ENCODE measurements at places on chromosomes 11 and 22.

DNA sequence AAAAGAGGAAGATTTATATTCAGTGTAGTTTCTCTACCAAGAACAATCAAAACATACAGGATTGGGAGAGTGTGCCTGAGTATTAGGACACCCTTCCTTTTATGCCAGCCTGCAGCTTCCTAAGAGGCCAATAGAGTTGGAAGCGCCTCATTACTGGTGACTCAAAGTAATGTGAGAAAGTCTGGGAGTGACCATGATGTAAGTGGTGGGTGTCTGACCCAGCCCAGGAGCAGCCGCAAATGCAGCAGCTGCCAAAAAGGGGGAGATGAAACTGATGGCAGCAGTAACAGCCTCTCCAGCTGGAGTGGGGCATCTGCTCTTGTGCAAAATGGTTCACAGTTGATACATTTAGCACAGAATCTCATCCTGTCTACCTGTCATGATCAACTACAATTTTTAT lies 62.0 kb downstream of the ZNF280B start:
- no peak for DNase-seq

DNA sequence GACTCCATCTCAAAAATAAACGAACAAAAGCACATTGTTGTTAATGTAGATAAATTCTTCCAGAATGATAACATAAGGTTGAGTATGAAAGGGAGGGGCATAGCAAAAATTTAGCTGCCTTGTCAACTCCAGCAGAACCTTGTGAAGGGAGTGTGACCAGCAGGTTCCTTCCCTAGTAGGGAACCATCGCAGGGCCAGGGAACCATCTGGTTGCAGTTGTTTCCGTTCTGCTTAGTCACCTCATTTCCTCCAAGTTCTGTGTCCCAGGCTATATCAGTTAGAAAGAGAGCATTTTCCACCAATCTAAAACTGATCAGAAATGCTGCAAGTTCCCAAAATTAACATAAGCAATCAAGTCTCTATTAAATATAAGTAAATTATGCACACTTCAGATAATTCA lies 126.7 kb upstream of the BLID start:
- no peak for DNase-seq

- DNase-seq: no peak
These were observed 374.5 kb downstream of the CADM1 start for GRCh38 chr11:115129473-115130289.

- DNase-seq: no peak
These were observed 14.2 kb upstream of the VSIG10L2 start for GRCh38 chr11:125931668-125932067.

GRCh38 chr11:27293515-27294417 lies 69.2 kb downstream of the CCDC34 start:
- no peak for DNase-seq

GRCh38 chr11:122037911-122038310 lies 78.1 kb downstream of the BLID start:
- no peak for DNase-seq

GRCh38 chr22:26825960-26826935 lies 168.9 kb downstream of the MIAT start:
- DNase-seq: no peak

DNA sequence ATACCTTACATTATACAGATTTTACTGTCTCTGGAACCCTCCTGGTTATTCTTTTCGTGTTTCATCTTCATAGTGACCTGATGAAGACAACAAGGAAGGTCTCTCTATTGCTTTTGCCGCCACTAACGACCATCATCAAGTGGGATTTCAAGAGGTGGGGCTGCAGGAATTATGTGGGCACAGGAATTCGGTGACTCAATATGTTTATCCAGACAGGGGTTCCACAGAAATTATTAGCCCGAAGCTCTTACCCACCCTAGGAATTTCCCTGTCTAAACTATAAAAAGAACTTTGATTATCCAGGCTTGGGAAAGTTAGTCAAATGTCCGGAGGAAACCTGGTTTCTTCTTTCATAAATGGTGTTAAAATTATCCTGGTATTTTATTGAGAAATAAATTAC lies 566.8 kb upstream of the TENM4 start:
- DNase-seq: no peak

DNA sequence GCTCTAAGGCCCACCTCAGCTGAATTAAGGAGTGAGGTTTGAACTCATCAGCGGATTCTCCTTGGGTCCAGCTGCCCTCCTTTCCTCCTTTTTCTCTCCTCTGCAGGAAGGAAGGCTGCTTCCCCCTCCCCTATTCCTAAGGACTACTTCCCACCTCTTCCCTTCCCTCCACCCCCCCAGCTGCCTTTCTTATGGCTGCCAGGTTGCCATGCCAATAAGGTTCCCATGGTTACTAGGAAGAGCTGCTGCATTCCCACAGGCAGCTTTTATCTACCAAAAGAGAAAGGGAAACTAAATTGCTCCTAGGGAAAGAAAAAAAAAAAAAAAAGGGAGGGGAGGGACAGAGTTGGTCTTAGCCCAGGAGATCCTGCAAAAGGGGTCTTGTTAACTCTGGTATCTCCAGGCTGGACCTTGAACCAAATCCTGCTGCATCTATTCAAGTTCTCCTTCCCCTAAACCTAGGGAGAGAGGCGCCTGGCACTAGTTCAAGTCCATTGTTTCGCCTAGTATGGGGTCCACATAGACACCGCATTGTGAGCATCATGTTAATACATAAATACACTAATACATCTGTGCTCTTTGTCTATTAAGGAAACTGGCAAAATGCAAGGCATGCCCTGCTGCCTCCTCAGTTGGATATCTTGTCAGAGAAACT lies 21.2 kb upstream of the FEZ1 start:
- DNase-seq: no peak

DNA sequence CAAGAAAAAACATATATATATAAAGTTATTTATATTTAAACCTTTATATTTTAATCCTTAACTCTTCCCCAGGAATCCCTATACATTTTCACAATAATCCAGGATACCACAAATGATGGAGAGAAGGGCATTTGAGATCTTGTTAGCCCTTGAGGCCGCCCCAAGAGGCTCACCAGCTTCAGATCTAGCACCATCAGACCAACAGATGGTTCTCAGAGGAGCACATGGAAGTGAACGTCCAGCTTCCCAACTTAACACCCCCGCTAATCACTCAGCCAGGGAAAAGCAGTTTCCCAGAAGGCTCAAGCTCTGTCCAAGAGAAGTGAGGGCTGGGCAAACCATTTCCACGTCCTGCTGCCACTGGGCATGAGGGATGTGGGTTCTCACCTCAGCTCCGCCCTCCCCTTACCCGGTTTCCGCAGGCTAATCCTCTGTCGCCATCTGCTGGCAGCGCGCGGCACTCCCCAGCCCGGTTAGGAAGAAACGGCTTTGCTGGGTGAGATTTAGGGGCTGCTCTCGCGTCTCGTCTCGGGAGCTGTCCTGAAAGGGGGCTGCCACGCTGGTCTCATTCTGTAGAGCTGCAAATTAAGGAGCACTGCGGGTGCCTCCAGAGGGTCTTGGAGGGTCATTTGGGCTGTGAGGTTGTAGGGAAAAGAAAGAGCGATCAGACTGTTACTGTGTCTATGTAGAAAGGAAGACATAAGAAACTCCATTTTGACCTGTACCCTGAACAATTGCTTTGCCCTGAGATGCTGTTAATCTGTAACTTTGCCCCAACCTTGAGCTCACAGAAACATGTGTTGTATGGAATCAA lies 6.8 kb upstream of the FAM111A start:
- DNase-seq: peak; percentile 87
